ENCODE measurements at places on chromosomes 4 and X. TPM values are rescaled to one million over a fixed set of nuclear protein-coding genes. Genes with fewer than 3 reads are reported as not detected.

DNA sequence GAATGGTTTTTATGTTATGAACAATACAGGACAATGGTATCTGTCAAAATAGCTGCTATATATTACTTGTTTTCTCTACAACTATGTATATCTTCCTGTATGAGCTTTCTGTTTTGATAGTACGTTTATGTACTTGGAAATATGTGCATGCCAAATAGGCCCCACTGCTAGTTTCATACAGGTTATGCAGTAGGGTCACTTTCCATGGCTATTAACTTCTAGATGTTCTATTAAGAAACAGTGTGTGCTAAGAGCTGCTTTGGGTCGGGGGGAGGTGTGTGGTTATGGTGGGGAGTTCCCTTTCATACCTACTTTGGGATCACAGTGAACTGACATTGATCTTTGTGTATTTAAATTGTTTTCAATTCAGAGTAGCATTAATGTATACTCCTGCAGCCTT is 30.9 kb downstream of the RBPJ start:
- DNase-seq = no peak

- no peak for DNase-seq
These were observed 124.5 kb downstream of the PARM1 start for GRCh38 chr4:75057369-75057768.

- no peak for DNase-seq
These were observed 29.7 kb downstream of the F9 start for GRCh38 chrX:139560221-139560620.

The MAGED4B gene
- total RNA-seq = 32.8 TPM

The CRMP1 gene
- total RNA-seq = not detected
